ENCODE measurements at places on chromosomes 16 and 17. TPM values are rescaled to one million over a fixed set of nuclear protein-coding genes. Genes with fewer than 3 reads are reported as not detected.

- no peaks in the 10 kb centered on the region for H3K4me1 ChIP-seq
- no peak overlapping the region for H3K27ac ChIP-seq
- H3K36me3 ChIP-seq = peaks cover 65% of the 10 kb centered on the region
- H3K4me3 ChIP-seq = no peak overlapping the region
- no peaks in the 10 kb centered on the region for H3K27me3 ChIP-seq
Observed at GRCh38 chr16:89146211-89147005, 25.1 kb upstream of the CDH15 start.

DNA sequence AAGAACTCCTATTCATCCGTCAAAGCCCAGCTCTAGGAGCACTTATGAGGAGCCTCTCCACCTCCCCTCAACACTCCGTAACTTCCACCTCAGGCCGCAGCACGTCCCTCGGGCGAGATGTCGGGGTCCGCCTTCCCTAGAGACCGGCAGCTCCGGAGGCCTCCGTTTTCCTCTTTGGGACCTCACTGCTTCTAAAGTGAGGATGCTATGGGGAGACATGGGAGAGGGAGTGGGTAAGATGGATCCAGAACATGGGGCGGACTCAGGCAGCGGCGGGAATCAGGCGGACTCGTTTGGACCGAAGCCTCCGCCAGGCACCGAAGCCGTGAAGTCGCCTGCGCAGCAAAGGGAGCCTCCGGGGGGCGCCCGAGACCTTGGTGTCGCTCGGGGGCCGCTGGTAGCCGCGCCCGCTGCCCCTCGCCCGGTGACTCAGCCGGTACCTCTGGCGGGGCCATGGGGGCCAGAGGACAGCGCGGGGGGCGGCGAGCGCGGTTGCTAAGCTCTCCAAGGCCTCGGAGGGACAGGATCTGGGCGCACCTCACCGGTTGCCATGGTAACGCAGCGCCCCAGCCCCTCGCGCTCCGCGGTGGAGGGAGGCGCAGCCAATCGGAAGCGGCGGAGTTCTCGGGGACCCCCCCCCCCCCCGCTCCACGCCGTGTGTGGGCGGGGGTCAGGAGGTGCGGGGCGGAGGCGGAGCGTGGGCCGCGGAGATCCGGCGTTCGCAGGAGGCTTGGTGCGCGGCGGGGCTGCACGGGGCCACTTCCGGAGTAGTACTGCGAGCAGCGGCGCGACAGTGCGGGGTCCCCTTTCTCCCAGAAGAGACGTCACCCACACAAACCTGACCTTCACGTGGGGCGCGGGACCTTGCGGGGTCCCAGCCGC, 1.3 kb upstream of the HIC1 start:
- DNase-seq = peak; percentile 76
- no peaks in the 10 kb centered on the region for H3K36me3 ChIP-seq
- peak overlapping the region; percentile 69 for H3K4me3 ChIP-seq
- H3K27ac ChIP-seq = no peak overlapping the region

GRCh38 chr17:61477204-61477834, 25.1 kb downstream of the TBX4 start:
- no peaks in the 10 kb centered on the region for H3K36me3 ChIP-seq
- H3K4me1 ChIP-seq = no peaks in the 10 kb centered on the region
- peaks cover 17% of the 10 kb centered on the region for H3K27me3 ChIP-seq
- no peak overlapping the region for H3K4me3 ChIP-seq
- H3K27ac ChIP-seq = no peak overlapping the region
- DNase-seq = no peak

GRCh38 chr17:41329279-41329948, 13.9 kb upstream of the KRTAP17-1 start:
- no peaks in the 10 kb centered on the region for H3K36me3 ChIP-seq
- no peak overlapping the region for H3K4me3 ChIP-seq
- no peak for DNase-seq
- no peaks in the 10 kb centered on the region for H3K27me3 ChIP-seq
- no peak overlapping the region for H3K27ac ChIP-seq

PRSS8 gene
- total RNA-seq = not detected

RCVRN gene
- total RNA-seq = 0.38 TPM

PRSS33 gene
- total RNA-seq = not detected

PYY gene
- total RNA-seq = not detected

RPUSD1 gene
- total RNA-seq = 35.3 TPM

Measured in activated B cell treated with CpG ODN at 0.5 μM for 24 hours (primary cell).